A549 treated with DMSO at 1 μM for 4 hours (cell line): ENCODE measurements at places on chromosomes 3 and 15. TPM values are rescaled to one million over a fixed set of nuclear protein-coding genes. Genes with fewer than 3 reads are reported as not detected.

The TNFAIP8L3 gene
- total RNA-seq: 4.3 to 7.1 TPM (median 5.6 TPM) in 5 replicates

The PAQR5 gene
- total RNA-seq: 79.0 to 125 TPM (median 119 TPM) in 5 replicates

The TWF2 gene
- 59.9 to 79.9 TPM (median 69.8 TPM) in 5 replicates for total RNA-seq

The SEMA5B gene
- 0.16 to 1.1 TPM (median 0.26 TPM) in 5 replicates for total RNA-seq

The ALDH1A3 gene
- 23.0 to 25.5 TPM (median 23.8 TPM) in 5 replicates for total RNA-seq

The USP19 gene
- 18.4 to 28.3 TPM (median 24.9 TPM) in 5 replicates for total RNA-seq

The ARRDC4 gene
- total RNA-seq: 0.19 to 0.31 TPM (median 0.21 TPM) in 5 replicates

The GHSR gene
- total RNA-seq: not detected in 5 replicates

The DIS3L gene
- total RNA-seq: 31.8 to 37.6 TPM (median 35.4 TPM) in 5 replicates

The SLITRK3 gene
- total RNA-seq: not detected in 5 replicates
